ENCODE measurements at places on chromosomes 4 and X. TPM values are rescaled to one million over a fixed set of nuclear protein-coding genes. Genes with fewer than 3 reads are reported as not detected.
A peak's percentile ranks its signal among the peaks of the same experiment; 100 is the strongest.

Gene TMPRSS11B
- not detected for total RNA-seq

Gene ZMAT1
- total RNA-seq: 20.0 TPM

DNA sequence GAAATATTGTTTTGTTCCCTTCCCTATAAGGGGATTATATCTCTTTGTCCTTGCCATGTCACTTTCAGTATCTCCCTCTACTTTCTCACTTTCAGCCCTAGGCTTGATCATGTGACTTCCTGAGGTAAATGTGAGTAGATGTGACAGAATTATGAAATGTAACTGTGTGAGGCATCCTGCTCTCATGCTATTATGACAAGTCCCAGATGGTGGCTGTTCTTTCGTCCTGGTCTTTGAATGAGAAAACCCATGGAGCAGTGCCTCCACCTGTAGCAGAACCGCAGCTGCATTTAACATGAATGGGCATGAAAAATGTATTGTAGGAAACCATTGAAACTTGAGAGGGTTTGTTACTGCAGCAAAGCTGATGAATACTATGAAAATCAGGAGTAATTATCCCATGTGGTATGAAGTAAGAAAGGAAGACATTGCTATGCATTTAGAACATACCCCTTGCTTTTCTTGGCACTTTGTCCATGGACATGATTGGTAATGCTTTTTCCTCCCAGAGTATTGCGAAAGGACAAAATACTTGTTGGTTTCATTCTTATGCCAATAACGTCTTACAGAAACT lies 202.2 kb upstream of the GPRIN3 start:
- no peak overlapping the region for H3K27ac ChIP-seq
- H3K4me1 ChIP-seq: no peaks in the 10 kb centered on the region
- no peak overlapping the region for H3K4me3 ChIP-seq
- H3K27me3 ChIP-seq: no peaks in the 10 kb centered on the region
- no peaks in the 10 kb centered on the region for H3K36me3 ChIP-seq

DNA sequence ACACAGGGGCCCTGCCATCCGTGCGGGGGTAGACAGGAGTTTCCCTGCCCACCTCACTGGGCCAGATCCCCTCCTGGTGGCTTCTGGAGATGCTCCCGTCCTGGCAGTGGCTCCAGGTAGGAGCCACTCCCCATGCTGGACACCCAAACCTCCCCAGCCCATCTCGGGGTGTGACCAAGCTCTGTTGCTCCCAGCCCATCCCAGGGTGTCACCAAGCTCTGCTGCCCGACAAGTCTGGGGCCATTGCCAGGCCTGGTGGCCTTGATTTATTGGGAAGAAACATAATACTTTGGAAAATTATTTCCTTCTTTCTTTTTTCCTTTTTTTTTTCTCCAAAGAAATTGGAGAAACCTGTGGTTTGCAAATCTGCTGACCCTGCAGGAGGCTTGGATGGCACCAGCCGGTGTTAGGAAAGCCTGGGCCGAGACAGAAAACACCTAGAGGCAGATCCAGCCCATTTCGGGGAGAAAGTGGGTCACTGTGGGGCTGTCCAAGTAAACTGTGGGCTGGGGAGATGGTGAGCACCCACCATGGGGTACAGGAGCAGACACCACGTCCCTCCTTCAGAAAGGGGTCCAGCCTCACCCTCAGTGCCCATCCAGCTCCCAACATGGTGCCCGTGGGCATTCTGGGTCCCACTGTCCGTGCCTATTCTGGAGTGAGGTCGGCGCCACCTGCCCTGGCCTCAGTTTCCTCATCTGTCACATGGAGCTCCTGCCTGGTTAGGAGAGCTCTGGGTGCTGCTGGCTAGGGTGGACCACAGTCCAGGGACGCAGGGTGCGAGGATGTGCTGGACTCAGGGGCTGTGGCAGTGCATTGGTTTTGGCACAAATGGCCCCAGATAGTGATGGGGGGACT lies 59.4 kb upstream of the ADRA2C start:
- no peak overlapping the region for H3K27ac ChIP-seq
- H3K36me3 ChIP-seq: no peaks in the 10 kb centered on the region
- no peaks in the 10 kb centered on the region for H3K27me3 ChIP-seq
- H3K4me1 ChIP-seq: no peaks in the 10 kb centered on the region
- H3K4me3 ChIP-seq: no peak overlapping the region
- no peak for DNase-seq

DNA sequence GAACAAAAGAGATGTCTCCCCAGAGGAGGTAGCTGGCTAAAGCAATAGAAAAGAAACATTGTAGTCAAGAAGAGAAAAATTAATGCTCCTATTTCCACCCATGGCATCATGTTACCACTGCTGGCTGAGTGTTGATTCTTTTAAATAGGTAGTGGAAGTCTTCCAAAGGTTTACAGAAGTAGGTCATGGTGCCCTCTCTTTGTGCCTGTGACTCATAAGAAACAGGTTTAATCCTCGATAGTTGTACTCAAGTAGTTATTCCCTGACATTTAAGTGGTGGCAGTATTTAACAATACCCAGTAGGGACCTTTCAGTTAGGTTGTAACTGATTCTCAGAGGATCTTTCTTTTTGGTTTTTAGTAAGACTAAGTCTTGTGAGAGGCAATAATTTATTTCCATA lies 247.8 kb downstream of the TEX13A start:
- H3K27ac ChIP-seq: no peak overlapping the region
- DNase-seq: no peak
- H3K36me3 ChIP-seq: no peaks in the 10 kb centered on the region
- no peaks in the 10 kb centered on the region for H3K4me1 ChIP-seq
- no peaks in the 10 kb centered on the region for H3K27me3 ChIP-seq

GRCh38 chrX:9847071-9847470 lies 60.8 kb downstream of the SHROOM2 start:
- H3K36me3 ChIP-seq: no peaks in the 10 kb centered on the region
- no peaks in the 10 kb centered on the region for H3K27me3 ChIP-seq
- DNase-seq: no peak
- no peak overlapping the region for H3K4me3 ChIP-seq

- no peaks in the 10 kb centered on the region for H3K36me3 ChIP-seq
- DNase-seq: no peak
- H3K4me3 ChIP-seq: no peak overlapping the region
- H3K27me3 ChIP-seq: no peaks in the 10 kb centered on the region
These were observed 16.2 kb upstream of the ART3 start for GRCh38 chr4:76058302-76058701.

- no peaks in the 10 kb centered on the region for H3K36me3 ChIP-seq
- no peaks in the 10 kb centered on the region for H3K27me3 ChIP-seq
- no peak overlapping the region for H3K4me3 ChIP-seq
- no peak for DNase-seq
- H3K4me1 ChIP-seq: no peaks in the 10 kb centered on the region
These were observed 75.6 kb upstream of the SRD5A3 start for GRCh38 chr4:55270481-55270880.

- H3K4me3 ChIP-seq: no peak overlapping the region
- H3K4me1 ChIP-seq: no peaks in the 10 kb centered on the region
- H3K27me3 ChIP-seq: no peaks in the 10 kb centered on the region
- H3K36me3 ChIP-seq: no peaks in the 10 kb centered on the region
These were observed 296.3 kb downstream of the GALNTL6 start for GRCh38 chr4:172109466-172109865.

- no peaks in the 10 kb centered on the region for H3K36me3 ChIP-seq
- H3K4me3 ChIP-seq: no peak overlapping the region
- H3K4me1 ChIP-seq: no peaks in the 10 kb centered on the region
- H3K27me3 ChIP-seq: no peaks in the 10 kb centered on the region
- no peak overlapping the region for H3K27ac ChIP-seq
These were observed 514.5 kb upstream of the FAM241A start for GRCh38 chr4:111630705-111631104.

- no peaks in the 10 kb centered on the region for H3K36me3 ChIP-seq
- H3K27ac ChIP-seq: no peak overlapping the region
- H3K4me3 ChIP-seq: no peak overlapping the region
- H3K27me3 ChIP-seq: no peaks in the 10 kb centered on the region
These were observed 60.6 kb upstream of the WWC2 start for GRCh38 chr4:183038436-183038835.

GRCh38 chr4:83266689-83267088 lies 17.9 kb downstream of the COQ2 start:
- no peaks in the 10 kb centered on the region for H3K27me3 ChIP-seq
- no peaks in the 10 kb centered on the region for H3K4me1 ChIP-seq
- H3K36me3 ChIP-seq: no peaks in the 10 kb centered on the region
- no peak overlapping the region for H3K27ac ChIP-seq

- no peak overlapping the region for H3K27ac ChIP-seq
- no peaks in the 10 kb centered on the region for H3K27me3 ChIP-seq
- no peaks in the 10 kb centered on the region for H3K36me3 ChIP-seq
- H3K4me3 ChIP-seq: no peak overlapping the region
- no peak for DNase-seq
- no peaks in the 10 kb centered on the region for H3K4me1 ChIP-seq
These were observed 117.2 kb downstream of the KDM6A start for GRCh38 chrX:44989995-44990770.

DNA sequence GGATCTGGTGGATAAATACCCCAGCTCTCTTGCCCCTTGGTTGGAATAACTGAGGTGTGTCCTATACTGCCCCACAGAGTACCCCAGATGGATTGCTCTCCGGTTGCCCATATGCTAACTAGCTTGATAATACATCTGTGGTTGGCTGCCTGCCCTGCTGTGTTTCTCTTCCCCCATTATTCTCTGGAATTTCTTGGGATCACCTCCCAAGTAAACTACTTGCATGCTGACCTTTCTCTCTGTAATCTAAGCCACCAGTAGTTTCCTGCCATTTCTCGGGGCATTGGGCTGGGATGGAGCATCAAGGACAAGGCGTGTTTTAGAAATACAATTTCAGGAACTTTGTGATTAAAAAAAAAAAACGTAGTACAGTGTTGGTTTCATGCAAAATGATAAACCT lies 25.2 kb downstream of the PPP1R2C start:
- DNase-seq: peak; percentile 10
- H3K4me3 ChIP-seq: no peak overlapping the region
- H3K36me3 ChIP-seq: no peaks in the 10 kb centered on the region
- H3K4me1 ChIP-seq: no peaks in the 10 kb centered on the region
- no peaks in the 10 kb centered on the region for H3K27me3 ChIP-seq
- H3K27ac ChIP-seq: no peak overlapping the region

Measured in kidney (tissue), 22 donors.